ENCODE measurements at places on chromosomes 3 and 15.

GRCh38 chr15:45306105-45306504 lies 54.1 kb downstream of the SLC28A2 start:
- no peak for DNase-seq

DNA sequence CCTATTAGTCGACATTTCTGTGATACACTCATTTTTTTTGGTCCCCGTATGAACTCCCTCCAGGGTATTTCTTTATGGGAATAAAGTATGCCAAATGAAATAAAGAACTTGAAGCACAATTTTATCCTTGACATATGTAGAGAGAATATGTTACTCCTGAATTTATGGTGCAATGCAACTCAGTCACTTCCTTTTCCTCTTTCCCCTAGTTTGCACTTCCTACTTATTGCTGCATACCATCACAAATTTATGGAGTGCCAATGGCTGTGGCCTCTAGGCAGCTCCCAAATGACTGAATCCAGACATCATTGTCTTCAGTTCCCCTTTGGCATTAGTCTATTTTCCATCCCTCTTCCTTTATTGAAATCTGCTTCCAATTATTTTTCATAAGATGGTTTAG lies 403.5 kb downstream of the FHIT start:
- no peak for DNase-seq

GRCh38 chr3:120224237-120224636 lies 60.8 kb downstream of the GPR156 start:
- DNase-seq, result no peak

GRCh38 chr3:21729888-21730459 lies 21.0 kb downstream of the ZNF385D start:
- DNase-seq, result peak; percentile 82
